ENCODE measurements at places on chromosomes 7 and 10.

- no peak for DNase-seq
Observed at GRCh38 chr7:2025188-2025587, 207.6 kb downstream of the MAD1L1 start.

DNA sequence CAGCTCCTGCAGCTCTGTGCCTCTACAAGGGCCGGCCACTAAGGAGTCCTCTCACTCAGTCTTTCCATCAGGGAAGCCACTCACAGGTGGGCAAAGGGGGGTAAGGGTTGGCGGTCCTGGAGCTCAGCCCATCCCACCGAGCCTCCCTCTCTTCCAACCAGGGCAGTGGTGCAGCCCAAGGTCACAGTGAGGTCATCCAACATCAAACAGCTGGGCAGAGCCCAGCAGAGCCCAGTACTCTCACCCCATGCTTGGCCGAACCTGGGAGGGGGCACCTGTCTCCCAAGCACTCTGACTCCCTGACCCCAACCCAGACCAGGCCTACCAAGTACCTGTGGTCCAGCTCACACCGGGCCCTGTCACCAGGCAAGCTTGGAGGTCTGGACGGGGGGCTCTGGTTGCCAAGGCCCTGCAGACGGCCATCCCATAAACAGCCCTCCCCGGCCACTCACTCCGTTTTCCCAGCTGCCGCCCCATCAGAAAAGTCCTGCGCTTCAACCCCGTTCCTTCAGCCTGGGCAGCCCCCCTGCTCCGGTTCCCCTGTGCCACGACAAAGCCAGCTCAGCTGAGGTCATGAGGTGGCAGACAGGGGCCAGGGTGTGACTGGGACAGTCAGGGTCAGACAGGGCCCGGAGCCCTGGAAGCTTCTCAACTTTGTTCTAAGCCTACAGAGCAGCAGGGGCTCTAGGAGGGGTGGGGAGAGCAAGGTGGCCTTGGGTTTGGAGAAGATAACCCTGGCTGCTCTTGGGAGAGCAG is 27.5 kb downstream of the PDGFA start:
- DNase-seq, result no peak

GRCh38 chr7:65307651-65308299 is 65.9 kb upstream of the ZNF92 start:
- peak; percentile 3 for DNase-seq

DNA sequence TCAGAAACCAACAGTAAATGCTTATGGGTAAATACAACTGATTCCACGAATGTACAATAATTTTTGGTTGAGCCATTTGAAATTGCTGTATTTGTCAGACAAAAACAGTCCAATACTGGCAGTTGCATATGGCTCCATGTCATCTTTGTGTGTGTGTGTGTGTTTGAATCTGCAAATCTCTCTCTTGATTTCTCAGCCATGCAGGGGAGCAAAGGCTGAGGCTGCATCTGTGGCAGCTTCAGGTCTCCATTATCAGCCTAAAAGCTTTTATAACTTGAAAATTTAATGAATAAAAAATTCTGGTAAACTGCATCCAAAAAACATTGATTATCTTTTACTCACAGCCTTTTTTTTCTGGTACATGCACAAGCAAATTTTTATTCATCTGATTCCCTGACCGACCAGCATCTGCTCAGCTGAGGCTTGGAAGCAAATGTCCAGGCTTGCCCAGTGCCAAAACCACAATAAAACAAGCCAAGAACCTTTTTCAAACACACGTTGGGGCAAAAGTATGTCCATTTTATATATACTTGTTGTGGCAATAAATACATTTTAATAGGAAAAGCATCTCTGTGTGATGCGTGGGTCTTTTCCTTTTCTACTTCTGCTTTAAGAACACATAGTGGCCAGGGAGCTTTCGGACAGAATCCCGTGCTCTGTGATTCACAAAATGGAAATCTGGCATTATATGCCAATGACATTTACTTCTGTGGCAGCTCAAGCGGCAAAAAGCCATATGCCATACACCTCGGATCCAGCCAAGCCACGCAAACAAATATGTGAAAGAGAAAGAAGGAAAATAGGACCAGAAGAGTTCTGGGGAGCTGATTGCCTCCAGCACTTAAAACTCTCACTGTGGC is 275.6 kb upstream of the AOAH start:
- no peak for DNase-seq

- DNase-seq, result no peak
Observed at GRCh38 chr7:104926601-104927041, 87.4 kb upstream of the KMT2E start.

DNA sequence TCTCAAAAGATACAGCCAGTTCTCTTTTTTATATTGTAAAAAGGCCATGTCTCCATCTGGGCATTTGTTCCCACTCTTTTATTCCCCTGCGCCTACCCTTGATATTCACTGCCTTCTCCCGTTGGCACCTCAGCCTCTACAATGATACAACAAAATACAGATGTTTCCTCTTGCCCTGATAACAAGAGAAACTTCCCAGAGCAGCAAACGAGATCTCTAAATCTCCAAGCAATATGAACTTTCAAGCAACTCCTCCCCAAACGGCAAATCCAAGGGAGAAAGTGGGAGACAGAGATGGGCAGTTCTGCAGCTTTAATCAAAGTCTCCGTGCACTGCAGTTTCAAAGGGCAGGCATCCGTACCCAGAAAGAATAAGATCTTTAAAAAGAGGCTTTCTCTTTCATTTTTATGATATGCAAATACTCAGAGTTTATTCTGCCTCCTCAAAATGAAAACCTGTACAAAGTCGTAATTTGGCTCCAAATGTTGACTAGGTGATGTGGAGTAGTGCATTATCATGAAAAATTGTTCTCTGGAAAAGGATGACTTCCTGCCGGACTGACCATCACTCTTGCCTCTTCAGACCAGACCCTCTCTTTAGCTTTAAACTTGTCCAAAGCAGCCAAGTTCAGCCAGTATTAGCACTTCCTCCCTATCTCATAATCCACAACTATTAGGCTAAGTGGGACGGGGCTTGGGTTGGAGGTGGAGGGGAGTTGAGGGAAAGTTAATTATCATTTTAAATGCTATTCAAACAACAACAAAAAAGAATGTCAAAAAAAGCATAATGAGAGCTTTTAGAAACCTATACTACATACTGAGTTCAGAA is 682 bp downstream of the HGF start:
- DNase-seq, result no peak

- DNase-seq, result no peak
Observed at GRCh38 chr7:6375348-6376101, 72.2 kb downstream of the DAGLB start.

DNA sequence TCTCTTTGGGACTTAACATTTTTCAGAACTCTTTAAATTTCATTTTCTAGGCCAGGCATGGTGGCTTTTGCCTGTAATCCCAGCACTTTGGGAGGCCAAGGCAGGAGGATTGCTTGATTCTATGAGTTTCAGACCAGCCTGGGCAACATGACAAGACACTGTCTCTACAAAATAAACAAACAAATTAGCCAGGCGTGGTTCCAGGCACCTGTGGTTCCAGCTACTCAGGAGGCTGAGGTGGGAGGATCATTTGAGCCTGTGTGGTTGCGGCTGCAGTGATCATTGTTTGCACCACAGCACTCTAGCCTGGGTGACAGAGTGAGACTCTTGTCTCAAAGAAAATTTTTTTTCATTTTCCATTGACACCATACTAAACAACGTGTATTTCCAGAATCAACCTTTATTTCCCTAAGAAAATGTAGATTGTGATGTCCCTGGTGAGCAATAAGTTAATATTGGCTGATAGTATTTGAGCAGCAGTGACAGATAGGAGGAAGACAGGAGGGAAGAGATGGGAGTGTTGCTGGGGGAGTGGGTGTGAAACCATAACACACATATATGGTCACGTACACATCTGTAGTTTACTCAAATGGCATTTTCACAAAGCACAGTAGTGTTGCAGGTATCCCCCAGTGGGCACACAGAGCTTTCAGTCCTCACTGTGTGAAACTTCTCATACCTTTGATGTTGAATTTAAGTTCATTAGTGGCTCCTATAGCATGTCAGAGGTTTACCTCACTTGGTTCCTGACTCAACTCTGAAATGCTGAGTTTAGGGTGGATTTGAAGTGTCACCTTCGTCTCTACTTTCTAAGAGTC is 205.6 kb downstream of the AUTS2 start:
- no peak for DNase-seq

DNA sequence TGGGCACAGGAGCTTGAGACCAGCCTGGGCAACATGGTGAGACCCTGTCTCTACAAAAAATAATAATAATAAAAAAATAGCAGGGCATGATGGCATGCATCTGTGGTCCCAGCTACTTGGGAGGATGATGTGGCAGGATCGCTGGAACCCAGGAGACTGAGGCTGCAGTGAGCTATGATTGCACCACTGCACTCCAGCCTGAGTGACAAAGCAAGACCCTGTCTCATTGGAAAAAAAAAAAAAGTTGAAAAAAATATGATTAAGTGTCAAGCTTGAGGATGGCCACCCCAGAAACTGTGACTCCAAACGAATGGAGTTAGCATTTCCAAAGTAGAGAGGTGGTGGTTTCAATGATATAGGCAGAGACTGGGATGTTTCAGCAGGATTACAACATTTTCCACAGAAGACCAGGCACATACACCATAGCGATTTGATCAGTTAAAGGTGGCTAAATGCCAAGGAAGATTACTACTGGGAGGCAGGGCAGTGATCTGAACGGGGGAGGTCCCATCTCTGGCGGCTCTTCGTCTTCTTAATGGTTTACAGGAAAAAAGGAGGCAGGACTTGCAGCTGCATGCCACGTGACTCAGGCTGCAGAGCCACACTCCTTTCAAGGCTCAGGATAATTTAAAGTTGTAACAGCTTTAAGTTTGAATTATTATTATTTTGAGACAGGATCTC is 250.6 kb upstream of the GALNT17 start:
- DNase-seq, result no peak

DNA sequence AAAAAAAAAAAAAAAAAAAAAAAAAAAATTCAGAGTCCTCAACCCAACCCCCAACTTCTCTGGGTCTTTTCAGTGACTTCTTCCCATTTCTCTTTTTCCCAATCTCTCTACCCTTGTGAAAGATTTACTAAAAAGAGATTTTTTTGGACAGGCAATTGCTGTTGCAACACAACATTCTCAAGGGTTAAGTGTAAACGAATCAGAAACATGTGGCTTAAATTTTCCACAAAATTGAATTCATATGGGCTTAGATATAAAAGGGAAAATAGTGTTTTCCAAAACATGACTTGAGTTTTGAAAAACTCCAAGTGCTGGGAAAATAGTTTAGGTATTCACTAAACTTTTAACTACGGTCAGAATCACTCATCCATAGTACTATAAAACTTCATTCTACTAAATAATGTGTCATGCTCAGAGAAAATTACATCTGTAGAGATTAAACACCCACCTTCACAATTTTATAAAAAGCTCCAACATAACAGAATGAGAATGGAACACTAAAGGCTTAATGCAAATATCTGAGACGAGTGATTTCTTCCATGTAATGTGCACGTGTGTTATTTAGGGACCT is 643.1 kb downstream of the PARD3 start:
- DNase-seq, result no peak

DNA sequence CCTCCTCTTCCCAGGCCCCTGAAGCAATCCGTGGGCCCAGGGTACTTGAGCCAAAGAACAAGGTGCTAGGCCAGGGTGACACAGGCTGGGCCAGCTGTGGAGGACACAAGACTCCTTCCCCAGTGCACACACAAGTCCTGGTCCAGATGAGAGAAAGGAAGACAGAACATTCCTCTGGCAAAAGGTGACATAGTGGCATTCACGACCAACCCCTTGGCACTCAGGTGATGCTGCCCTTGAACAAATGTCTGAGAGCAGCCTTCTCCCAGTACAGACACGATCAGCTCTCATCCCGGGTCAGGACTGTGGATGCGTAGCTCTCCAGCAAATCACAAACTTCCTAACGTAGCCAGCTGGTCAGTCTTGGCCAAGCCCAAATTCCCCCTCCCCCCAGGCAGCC is 118.5 kb downstream of the OAT start:
- DNase-seq, result no peak

- DNase-seq, result no peak
Observed at GRCh38 chr10:71262027-71262426, 49.7 kb downstream of the UNC5B start.

DNA sequence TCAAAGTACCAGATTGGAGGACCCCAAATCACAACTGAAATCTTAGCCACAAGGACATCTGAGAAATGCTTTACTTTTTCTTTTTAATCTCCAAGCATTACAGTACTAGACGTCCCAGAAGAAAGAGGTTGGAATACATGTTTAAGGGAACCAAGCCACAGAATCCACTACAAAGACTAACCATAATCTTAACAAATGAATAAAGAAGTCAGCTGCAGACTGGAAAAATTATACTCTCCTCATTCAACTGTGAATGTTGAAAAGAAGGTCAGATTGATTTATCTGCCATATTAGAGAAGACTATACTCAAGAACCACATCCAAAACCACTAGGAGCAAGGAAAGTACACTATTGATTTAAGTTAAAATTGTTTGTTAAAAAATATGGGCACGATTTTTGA is 102.1 kb upstream of the ABCB5 start:
- no peak for DNase-seq

DNA sequence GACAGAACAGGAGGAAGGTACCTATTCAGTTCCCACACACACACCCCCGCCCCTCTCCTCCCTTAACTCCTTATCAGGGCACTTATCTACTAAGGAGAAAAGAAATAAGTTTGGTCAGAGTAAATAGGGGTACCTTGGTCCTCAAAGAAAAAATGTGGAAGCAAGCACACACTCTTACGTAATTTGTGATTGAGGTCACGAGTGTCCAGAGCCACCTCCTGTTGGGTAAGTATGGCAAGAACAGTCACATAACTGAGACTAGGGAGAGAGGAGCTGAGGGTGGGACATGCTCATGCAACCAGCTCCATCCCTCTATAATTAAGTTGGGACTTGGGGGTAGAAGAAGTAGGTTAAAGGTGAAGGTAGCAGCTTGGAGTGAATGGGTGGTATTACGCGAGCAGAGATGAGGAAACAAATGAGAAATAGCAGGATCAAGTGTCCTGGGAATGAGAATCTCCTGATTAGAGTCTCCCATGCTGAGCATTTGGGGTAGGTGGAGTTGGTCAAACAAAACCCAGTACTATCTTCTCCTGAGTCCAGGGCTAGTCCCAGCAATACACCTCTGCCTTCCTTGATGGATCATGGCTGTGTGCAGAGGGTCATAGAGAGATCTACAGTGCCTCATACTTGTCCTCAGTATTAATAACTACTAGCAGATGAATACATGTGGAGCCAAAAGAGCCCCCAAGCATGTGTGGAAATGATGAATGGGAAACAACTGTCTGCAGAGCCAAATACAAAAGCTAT is 77.1 kb downstream of the GSAP start:
- DNase-seq, result no peak

DNA sequence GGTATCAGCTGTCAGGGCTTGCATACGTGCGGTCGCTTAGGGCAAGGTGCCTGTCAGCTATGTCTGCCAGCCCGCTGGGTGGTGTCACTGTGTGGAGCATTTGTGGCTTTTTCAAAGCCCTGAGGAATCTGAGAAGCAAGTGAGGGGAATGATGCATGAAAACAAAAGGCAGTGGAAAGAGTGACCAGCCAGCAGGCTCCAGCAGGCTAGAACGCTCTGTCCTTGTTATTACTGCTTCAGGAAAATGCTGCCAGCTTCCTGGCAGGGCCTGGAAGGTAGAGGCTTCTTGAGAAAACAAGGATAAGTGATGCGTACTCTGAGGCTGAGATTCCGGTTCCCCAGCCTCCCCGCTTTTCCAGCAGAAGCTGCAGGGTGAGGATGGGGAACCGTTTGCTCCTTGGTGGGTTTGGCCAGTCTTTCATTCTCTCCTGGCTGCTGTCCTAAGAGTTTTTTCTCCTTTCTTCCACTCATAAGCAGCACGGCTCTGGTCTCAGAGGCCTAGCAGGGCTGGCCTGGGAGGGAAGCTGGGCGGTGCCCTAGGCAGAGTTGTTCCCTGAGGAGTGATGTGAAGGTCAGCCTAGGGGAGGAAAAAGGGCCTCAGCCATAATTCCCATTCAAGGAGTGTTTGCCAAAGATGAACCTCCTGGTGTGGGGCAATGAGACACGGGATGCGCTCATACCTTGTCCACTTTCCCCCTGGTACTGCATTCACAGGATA is 42.8 kb upstream of the MKLN1 start:
- DNase-seq, result no peak

Data from T-helper 1 cell (primary cell).